ENCODE measurements at places on chromosomes 6 and 20. TPM values are rescaled to one million over a fixed set of nuclear protein-coding genes. Genes with fewer than 3 reads are reported as not detected.

LIN28B gene
- not detected for total RNA-seq

GPX5 gene
- not detected for total RNA-seq

TSHZ2 gene
- total RNA-seq: 73.4 TPM

TRAPPC3L gene
- total RNA-seq: 0.16 TPM

DNA sequence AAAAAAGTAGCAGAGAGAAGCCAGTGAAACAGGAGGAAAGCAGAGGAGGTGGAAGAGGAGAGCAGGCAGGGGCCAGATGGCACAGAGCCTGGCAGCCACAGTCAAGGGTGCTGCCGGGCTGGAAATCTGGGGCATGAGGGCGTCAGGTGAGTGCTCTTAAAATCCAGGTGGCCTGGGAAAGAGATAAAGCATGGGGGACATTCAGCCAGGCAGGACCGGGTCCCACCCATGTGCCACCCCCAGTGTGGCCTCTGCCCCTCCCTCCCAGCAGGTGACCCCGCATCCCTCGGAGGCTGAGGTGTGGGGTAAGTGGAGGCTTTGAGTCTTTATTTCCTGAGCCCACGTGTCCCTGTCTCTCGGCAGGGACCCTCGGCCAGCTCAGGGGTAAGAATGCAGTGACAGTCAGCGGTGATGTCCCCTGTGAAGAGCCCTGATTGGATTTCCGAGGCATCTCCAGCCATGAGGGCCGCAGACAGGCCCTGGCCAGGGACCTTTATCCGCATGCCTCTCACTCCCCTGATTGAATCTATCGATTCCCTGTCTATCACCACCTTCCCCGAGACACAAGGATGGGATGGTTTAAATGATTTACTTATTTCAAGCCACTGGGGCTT is 33.8 kb upstream of the SULF2 start:
- peaks cover 16% of the 10 kb centered on the region for H3K27me3 ChIP-seq
- H3K27ac ChIP-seq: no peak overlapping the region
- no peak overlapping the region for H3K4me3 ChIP-seq
- DNase-seq: no peak

DNA sequence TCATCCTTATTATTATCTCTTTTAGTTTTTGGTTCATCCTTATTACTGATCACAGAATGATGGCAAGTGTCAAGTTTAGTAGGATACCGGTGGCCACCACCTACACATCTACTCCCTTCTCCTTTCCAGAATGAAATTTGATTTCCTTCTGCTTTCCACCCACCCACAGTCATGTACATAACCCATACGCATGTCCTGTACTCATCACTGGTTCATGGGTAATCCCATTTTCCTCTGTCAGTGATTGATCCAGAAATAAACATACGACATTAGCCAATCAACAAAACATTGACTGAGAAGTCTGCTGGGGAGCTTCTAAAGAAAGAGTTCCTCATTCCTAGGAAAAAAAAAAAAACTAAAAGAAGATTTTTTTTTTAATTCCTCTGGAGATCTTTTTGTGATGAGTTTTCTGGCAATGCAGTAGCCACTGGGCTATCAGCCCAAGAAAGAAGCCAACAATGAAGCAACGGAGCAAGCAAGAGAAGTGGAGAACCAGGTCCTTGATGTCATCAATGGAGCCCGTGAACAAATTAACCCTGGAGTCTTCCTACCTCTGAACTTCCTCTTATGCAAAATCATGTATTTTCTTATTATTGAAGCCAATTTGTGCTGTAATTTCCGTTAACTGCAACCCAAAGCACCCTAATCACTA is 127.8 kb downstream of the TASP1 start:
- no peak overlapping the region for H3K27ac ChIP-seq
- H3K4me1 ChIP-seq: no peaks in the 10 kb centered on the region
- H3K4me3 ChIP-seq: no peak overlapping the region

DNA sequence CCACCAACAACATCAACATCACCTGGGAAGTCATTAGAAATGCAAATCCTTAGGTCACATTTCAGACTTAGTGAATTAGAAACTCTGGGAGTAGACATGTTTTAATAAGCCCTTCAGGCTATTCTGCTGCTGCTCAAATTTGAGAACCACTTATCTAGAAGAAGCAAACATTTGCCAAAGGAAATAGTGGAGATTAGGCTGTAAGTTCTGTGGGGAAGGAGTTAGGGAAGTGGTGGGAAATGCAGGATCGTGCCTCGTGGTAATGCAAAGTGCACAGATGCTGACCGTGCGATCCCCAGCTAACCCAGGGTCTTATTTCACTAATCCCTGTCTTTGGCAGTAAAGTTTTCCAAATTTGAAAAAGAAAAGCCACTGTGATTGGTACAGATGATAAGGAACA is 328.5 kb downstream of the EPM2A start:
- no peaks in the 10 kb centered on the region for H3K4me1 ChIP-seq
- H3K27me3 ChIP-seq: no peaks in the 10 kb centered on the region
- no peak overlapping the region for H3K4me3 ChIP-seq
- H3K27ac ChIP-seq: no peak overlapping the region
- no peaks in the 10 kb centered on the region for H3K36me3 ChIP-seq

- no peak for DNase-seq
- no peaks in the 10 kb centered on the region for H3K36me3 ChIP-seq
- H3K4me1 ChIP-seq: no peaks in the 10 kb centered on the region
- H3K27ac ChIP-seq: no peak overlapping the region
- H3K27me3 ChIP-seq: no peaks in the 10 kb centered on the region
- no peak overlapping the region for H3K4me3 ChIP-seq
Observed at GRCh38 chr6:56318851-56319250, 71.5 kb upstream of the COL21A1 start.

DNA sequence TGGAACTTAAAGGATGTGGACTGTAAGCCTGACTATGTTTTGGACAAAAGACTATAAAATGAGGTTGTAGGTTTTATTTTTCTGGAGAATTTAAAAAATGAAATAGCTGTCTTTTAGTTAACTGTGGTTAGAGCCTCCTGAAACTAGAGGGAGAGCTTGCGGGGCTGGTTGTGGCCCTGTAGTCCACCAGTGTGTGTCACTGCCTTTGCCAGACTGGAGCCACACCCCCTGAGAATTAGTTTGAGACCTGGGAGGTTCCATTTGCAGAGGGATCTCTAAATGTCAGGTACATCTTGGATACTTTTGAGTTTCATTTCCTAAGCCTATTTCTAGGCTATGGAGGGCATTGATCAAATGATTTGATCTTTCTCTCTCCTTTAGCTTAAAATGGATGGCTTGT is 20.8 kb downstream of the ZC2HC1B start:
- H3K4me1 ChIP-seq: no peaks in the 10 kb centered on the region
- no peak overlapping the region for H3K4me3 ChIP-seq
- no peak overlapping the region for H3K27ac ChIP-seq
- DNase-seq: no peak
- no peaks in the 10 kb centered on the region for H3K36me3 ChIP-seq

- no peaks in the 10 kb centered on the region for H3K36me3 ChIP-seq
- H3K27me3 ChIP-seq: peaks cover 3% of the 10 kb centered on the region
- DNase-seq: peak; percentile 13
- no peak overlapping the region for H3K4me3 ChIP-seq
Observed at GRCh38 chr6:52063584-52064344, 23.6 kb downstream of the PKHD1 start.

- H3K36me3 ChIP-seq: no peaks in the 10 kb centered on the region
- no peak for DNase-seq
- peaks cover 19% of the 10 kb centered on the region for H3K4me1 ChIP-seq
- no peak overlapping the region for H3K4me3 ChIP-seq
- H3K27me3 ChIP-seq: no peaks in the 10 kb centered on the region
Observed at GRCh38 chr6:158411998-158412397, 99.7 kb downstream of the TULP4 start.

Measured in adrenal gland (tissue), 19 donors.